ENCODE measurements at places on chromosomes 4 and X.

GRCh38 chrX:134529481-134529880 lies 69.5 kb downstream of the HPRT1 start:
- DNase-seq = no peak

- no peak for DNase-seq
These were observed 10.8 kb upstream of the GUCY1B1 start for GRCh38 chr4:155748039-155748438.

- DNase-seq = no peak
These were observed 61.9 kb downstream of the ARHGAP10 start for GRCh38 chr4:147793569-147794313.

DNA sequence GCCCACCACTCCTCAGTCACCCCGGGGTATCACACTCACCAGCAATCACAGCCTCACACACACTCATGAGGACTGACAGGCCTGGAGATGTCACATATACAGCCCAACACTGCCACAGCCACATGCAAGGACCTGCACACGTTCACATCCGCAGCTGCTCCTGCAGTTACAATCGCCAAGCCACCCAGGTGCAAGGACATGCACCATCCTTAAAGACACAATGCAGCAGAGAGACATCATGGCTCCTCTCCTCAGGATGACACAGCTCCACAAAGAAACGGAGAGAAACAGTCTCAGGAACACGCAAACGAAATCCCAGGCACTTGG lies 1.1 kb downstream of the PCSK1N start:
- no peak for DNase-seq

- DNase-seq = no peak
These were observed 337.0 kb upstream of the SLC7A11 start for GRCh38 chr4:138579146-138579545.

DNA sequence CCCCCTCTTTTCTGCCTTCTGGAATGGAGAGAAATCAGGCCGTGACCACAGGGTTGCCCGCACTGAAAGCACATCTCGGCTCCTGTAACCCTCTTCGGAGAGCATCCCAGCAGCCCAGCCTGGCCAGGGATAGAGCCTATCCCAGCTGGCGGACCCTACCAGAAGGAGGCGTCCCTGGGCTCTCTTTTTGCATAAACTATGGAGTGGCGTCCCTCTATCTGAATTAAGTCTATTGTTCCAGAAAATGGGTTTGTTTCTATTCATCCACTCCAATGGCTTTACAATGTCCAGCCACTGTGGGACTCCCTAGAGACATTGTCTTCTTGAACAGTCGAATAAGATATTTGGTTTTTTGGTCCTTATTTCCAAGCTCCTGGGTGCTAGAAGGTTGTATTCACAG lies 689 bp upstream of the NHSL2 start:
- DNase-seq = no peak

DNA sequence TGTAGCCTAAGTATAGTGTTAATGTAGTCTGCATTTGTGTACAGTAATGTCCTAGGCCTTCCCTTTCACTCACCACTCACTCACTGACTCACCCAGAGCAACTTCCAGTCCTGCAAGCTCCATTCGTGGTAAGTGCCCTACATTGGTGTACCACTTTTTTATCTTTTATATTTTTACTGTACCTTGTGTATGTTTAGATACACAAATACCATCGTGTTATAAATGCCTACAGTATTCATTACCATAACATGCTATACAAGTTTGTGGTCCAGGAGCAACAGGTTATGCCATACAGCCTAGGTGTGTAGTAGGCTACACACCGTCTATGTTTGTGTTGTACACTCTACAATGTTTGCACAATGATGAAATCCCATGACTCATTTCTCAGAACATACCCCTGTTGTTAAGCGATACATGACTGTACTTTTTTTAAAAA lies 15.4 kb downstream of the TSPAN5 start:
- no peak for DNase-seq

- no peak for DNase-seq
These were observed 20.8 kb upstream of the SERTM2 start for GRCh38 chrX:111490688-111491087.

DNA sequence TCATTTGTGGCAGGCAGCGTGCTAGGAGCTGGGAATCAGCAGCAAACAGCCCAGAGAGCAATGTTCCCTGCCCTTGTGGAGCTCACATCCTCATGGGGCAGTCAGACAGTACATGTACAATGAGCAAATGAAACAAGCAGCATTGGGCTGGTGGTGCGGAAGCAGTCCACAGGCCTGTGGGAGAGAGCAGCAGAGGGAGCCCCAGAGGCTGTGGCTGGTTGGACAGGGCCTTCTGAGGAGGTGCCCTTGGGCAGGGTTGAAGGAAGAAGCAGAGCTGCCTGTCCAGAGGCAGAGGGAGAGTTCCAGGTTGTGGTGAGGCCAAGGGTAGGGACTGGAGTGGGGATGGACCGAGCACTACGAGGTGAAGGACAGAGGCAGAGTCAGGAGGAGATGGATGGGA lies 22.5 kb downstream of the MMGT1 start:
- DNase-seq = no peak

DNA sequence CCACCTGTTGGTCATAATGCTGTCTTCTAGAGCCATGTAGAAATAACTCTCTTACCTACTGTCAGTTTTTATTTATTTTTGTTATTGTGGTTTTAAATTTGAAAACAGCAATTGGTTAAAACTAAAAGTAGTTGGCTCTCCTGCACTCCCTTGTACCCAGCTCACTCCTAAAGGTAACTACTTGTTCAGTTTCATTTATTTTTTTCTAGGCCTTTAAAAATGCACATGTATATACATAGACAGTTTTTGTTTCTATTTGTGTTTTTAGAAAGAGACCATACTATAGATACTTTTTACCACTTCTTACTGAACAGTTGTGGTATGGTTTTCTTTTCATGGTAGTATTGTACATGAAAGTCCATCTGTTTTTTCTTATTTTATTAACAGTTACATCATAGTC lies 16.8 kb downstream of the SMAD1 start:
- DNase-seq = no peak

DNA sequence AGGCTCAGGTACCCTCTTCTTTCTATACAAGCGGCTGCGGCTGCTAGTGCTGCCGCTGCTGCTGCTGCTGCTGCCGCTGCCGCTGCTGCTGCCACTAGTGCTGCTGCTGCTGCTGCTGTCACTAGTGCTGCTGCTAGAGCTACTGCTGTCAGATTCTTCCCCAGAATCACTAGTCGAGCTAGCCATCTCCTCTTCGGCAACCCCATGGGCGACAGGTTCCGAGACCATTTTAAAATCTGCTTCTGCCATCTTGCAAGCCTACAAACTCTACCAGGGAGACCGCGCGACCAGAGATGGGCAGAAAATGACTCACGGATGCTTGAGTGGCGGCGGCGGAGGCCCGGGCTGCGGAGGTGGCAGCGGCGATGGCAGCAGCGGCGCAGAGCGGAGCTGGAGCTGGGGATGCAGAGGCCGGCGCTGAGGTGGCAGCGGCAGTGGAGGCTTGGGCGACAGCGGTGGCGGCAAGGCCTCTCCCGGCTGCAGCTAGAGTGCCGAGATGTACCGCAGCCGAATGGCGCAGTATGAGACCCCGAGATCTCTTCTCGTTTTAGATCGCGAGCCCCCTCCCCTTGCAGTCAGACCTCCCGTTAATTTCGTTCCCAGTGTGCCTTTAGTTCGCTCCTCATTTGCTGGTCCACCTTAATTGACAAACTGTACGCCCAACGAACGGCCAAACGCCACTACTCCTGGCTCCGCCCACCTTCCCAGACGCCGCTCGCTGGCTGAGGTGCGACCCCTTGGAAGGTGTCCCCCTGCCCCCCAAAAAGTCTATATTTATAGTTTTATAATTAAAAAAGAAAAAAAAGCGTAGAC lies at the start of gene NAP1L3:
NAP1L3 (minus strand) TSS at position 523 of the 813 bp plus-strand sequence; CDS start at position 249, 274 bp downstream.
- peak; percentile 11 for DNase-seq

DNA sequence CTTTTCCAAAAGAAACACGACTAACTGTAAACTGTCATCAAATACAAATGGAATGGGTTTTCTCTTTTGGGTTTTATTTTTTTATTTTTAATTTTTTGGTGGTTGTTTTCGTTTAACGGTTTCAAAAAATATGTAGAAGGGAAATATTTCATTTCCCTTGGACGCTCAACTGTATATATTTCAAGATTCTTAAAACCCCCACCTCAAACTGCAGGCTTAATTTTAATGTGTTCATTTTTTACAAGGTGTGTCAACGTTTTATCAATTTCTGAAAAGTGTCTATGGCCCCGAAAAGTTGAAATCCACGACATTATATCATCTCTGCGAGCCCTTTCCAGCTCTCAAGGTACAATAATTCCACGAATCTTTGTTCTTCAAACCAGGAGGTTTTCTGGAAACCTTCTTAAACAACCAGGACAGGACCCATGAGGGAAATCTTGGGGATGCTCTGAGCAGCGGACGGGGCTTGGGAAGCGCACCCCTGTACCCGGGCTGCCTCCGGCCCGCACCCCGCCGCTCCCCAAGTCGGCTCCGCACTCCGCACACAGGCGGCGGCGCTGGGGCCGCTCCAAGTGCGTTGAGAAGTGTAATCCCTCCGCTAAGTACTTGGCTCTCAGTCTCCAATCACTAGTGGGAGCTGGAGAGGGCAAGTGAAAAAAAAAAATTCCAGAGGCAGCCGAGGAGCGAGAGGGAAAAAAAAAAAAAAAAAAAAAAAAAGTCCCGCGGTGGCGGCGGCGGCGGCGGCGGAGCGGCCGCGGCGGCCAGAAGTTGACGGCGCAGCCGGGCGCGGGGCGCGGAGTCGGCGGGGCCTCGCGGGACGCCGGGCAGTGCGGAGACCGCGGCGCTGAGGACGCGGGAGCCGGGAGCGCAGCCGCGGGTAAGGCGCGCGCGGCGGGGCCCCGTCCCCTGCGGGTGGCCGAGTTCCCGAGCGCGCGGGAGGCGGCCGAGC lies at the start of gene BMPR1B:
BMPR1B (plus strand) TSS at position 764 of the 949 bp plus-strand sequence. CDS start 346,470 bp downstream, outside the sequence.
- no peak for DNase-seq

GRCh38 chr4:36392916-36393315 lies 111.5 kb downstream of the DTHD1 start:
- no peak for DNase-seq

GRCh38 chr4:98203332-98204235 lies 57.6 kb upstream of the RAP1GDS1 start:
- DNase-seq = no peak

DNA sequence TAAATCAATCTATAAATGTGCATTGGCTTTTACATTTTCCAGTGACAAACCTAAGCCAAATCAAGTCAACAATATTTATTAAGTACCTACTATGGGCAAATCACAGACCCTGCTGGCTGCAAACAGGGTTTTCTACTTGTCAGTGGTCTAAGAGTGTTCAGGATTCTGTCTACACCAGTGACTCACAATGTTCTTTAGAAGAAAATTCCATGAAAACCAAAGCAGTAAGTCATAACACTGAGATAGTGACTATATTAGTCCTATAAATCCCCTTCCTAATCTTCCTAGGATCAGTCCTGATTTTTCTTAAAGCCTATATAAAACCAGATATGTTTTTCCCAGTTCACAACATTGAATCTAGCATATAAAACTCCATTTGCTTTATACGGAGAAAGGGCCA lies 69.7 kb downstream of the PPP3CA start:
- no peak for DNase-seq

DNA sequence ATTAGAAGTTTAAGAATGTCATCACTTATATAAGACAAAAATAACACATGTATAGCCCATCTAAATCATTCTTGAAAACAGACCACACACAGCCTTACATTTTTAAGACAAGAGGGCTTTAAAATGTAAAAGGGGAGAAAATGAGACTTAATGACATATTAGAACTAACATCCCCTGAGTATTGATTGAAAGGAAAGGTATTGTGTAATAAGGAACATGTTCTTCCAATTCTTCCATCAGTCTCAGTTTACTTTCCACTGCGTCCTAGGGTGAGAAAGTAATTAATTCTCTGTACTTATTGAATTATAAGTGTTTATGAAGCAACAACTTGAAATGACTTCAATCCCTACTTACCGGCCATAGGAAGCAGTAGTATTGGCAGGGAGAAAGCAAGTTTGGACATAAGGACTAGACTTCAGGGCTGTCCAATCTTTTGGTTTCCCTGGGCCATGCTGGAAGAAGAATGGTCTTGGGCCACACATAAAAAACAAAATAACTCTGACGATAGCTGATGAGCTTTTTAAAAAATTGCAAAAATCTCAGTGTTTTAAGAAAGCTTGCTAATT lies 202.7 kb upstream of the SPRY1 start:
- DNase-seq = no peak

- peak; percentile 2 for DNase-seq
These were observed 51.2 kb downstream of the TMPRSS11E start for GRCh38 chr4:68498413-68499007.

- no peak for DNase-seq
These were observed 7.2 kb upstream of the MRFAP1 start for GRCh38 chr4:6633091-6633906.

DNA sequence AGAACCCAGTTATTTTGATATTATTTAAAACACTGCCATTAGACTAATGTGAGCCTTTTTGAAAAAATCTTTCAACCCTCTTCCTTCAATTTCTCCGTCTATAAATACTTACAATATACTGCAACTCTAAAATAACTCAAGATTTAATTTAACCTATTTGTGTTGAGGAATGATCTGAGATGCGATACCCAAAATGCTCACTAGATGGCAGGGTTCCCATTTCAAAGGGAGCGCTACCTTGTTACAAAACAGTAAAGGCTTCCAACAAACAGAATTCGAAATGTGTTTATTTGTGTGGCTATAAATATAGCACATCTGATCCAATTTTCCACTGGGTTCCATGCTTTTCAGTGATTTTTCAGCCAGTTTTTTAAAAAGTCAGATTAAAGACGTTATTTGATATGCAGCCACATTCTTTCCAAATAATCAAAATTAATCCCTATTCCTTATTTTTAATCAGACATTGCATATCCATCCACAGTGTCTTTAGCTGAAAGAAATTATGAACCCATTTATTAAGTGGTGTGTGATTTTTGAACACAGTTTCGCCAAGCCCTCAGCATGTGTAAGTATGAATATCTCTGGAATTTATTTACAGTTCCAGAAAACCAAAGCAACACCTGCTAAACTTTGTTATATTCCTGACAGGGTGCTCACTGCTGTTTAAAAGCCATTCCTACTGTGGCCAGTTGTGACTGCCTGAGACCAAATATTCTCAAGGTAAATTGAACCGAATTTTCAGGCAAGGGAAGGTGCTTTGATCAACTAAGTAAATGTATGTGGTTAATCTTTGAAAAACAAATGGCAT lies 668.0 kb upstream of the LCORL start:
- DNase-seq = peak; percentile 9

- no peak for DNase-seq
These were observed 180.1 kb downstream of the RAPGEF2 start for GRCh38 chr4:159282944-159283343.

DNA sequence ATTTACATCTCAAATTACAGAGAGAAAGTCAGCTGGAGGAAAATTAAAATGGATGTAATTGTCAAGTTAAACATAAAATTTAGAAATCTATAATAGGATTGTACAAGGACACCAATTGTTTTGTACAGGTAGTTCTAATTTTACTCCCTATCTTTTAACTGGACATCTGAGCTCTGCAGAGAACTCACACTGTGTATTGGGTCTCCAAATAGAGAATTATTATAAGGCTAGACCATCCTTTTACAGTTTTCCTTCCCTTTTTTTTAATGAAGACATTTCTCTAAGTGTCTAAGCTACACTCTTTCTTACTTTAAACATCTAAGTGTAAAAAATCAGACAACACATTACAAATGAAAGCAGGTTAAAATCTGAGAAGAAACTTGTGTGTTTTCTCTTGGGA lies 78.4 kb upstream of the GC start:
- DNase-seq = no peak

GRCh38 chr4:82624819-82625218 lies 63.0 kb upstream of the TMEM150C start:
- no peak for DNase-seq

Measured in stimulated activated CD8-positive, alpha-beta memory T cell treated with anti-CD3 and anti-CD28 coated beads, Interleukin-4, amount 100 ng/mL, for 4 hours (primary cell).